ENCODE measurements at places on chromosomes 2 and 18. TPM values are rescaled to one million over a fixed set of nuclear protein-coding genes. Genes with fewer than 3 reads are reported as not detected.

The CUL3 gene
- 92.6 TPM for total RNA-seq

The FLACC1 gene
- total RNA-seq: 1.4 TPM

- H3K4me1 ChIP-seq: no peaks in the 10 kb centered on the region
- no peaks in the 10 kb centered on the region for H3K36me3 ChIP-seq
Measured at GRCh38 chr2:128573531-128573930, 254.9 kb upstream of the HS6ST1 start.

DNA sequence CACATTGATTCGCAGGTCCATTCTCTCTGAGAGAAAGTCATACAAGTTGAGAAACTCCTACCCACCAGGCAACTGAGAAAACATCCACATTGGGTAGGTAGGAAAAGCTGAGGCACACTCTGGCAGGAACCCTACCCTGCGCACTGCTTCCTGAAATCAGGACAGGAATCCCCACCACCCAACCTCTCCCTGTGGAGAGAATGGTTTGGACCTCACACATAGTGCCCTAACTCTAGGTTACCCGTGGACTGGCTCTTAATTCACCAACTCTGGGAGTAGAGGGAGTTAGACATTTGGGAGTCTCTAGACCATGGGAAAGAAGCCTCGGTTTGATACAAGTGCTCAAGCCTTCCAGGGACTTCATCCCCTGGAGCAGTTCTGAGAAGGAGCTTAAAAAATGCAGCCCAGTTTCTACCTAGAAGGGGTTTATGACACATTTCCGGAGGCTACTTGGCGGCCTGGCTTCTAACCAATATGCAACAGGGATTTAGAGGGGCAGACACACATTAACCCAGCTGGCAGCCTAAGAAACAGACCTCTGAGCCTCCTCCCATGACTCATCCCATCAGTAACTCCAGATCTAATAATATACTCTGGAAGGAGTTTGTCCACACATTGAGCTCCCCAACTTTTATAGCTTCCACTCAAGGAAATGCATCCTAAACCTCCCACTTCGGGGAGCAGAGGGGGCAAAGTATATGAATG, 136.7 kb downstream of the EML6 start:
- H3K4me1 ChIP-seq: no peaks in the 10 kb centered on the region
- DNase-seq: no peak
- H3K27me3 ChIP-seq: no peaks in the 10 kb centered on the region
- H3K27ac ChIP-seq: no peak overlapping the region

DNA sequence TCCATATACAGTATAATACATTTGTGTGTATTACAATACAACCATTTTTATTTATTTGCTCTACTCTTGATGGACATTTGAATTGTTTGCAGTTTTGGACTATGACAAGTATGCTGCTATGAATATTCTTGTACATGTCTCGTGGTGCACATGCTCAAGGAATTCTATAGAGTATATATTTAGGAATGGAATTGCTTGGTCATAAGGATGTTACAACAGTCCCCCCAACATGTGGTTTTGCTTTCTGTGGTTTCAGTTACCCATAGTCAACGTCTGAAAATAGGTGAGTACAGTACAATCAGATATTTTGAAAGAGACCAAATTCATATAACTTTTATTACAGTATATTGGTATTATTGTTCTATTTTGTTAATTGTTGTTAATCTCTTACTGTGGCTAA, 24.1 kb upstream of the PLEKHM3 start:
- no peaks in the 10 kb centered on the region for H3K36me3 ChIP-seq
- H3K4me3 ChIP-seq: no peak overlapping the region
- H3K27ac ChIP-seq: no peak overlapping the region
- no peaks in the 10 kb centered on the region for H3K4me1 ChIP-seq
- DNase-seq: no peak

The HSPD1 gene
- total RNA-seq: 984 TPM

The IL18R1 gene
- 50.2 TPM for total RNA-seq

DNA sequence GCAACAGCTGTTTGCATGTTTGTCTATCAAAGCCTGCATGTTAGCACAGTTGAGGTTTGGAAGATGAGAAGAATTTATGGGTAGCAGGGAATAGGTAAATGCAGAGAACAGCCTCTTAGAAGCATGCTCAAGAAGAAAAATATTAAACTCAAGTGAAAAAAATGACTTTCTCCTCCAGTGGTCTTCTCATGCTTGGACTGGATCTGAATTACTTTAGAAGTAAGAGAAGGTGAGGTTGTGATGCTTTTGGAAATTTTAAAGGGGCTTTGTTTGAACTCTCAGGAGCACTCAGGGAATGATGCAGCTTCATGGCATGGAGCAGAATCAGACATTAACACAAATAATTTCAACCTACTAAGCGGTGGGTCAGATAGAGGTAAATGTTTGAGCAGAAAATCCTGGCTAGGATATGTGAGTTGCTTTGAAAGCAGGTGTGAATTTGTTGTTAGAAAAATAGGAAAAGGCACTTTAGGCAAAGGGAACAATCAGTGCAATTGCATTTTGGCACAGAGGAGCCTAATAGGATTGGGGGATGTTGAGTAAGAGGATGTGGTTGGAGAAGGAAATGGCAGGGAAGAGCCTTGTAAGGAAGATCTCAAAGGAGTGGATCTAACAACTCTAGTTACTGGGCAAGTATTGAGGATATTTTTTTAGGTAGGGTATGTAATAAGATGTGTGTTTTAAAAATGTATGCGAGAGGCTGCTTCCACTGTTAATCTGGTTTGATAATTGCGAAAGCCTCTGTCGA, 76.3 kb downstream of the DDX1 start:
- no peak overlapping the region for H3K27ac ChIP-seq
- no peak overlapping the region for H3K4me3 ChIP-seq
- H3K4me1 ChIP-seq: no peaks in the 10 kb centered on the region
- H3K27me3 ChIP-seq: no peaks in the 10 kb centered on the region
- H3K36me3 ChIP-seq: no peaks in the 10 kb centered on the region

GRCh38 chr2:141392517-141393213, 738.2 kb downstream of the LRP1B start:
- no peaks in the 10 kb centered on the region for H3K27me3 ChIP-seq
- DNase-seq: no peak
- no peak overlapping the region for H3K27ac ChIP-seq

DNA sequence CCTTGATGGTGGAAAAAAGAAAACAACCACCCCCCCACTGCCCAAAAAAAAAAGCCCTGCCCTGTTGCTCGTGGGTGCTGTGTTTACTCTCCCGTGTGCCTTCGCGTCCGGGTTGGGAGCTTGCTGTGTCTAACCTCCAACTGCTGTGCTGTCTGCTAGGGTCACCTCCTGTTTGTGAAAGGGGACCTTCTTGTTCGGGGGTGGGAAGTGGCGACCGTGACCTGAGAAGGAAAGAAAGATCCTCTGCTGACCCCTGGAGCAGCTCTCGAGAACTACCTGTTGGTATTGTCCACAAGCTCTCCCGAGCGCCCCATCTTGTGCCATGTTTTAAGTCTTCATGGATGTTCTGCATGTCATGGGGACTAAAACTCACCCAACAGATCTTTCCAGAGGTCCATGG, 28.0 kb downstream of the MAL start:
- H3K4me3 ChIP-seq: peak overlapping the region; percentile 11
- no peak for DNase-seq
- H3K36me3 ChIP-seq: peaks cover 56% of the 10 kb centered on the region
- H3K27me3 ChIP-seq: no peaks in the 10 kb centered on the region
- H3K4me1 ChIP-seq: peaks cover 75% of the 10 kb centered on the region

The ERMN gene
- 1.4 TPM for total RNA-seq

The SERPINB12 gene
- total RNA-seq: not detected
